ENCODE measurements at places on chromosomes 7 and 10.

DNA sequence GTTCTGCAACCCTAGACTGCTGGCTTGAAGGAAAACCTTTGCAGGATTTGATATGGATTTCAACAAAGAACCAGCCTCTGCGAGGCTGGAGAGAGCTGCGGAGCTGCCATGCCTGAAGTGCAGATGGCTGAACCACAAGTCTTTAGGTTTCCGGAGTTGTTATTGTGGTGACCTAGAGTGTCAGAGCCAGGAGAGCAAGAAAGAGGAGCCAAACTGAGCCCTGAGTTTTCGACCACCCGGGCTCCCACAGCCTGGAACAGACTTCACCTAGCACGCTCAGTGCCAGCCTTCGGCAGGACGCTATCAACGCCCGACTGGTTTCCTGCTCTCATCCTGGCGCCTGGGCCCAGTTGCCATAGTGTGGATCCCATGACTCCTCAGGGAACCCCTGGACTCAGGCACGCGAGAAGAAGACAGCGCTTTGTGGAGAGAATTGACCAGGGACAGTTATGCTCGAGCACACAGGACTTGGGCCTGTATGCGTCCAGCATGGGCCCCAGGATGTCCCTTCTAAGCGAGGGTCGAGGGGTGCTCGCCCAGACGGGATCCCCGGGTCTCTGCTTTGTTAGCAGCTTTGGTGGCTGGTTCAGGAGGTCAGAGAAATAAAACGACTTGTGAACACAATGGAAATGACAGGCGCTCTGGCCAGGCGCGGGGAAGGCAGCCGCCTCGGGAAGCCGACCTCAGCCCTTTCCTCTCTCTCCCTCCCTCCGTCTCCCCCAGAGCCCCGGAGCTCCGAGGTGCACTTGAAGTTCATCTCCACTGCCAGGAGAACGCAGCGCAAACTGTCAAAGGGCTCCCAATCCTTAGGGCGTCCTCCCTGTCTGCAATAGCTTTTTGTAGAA is 1.8 kb upstream of the GAD2 start:
- DNase-seq = no peak

DNA sequence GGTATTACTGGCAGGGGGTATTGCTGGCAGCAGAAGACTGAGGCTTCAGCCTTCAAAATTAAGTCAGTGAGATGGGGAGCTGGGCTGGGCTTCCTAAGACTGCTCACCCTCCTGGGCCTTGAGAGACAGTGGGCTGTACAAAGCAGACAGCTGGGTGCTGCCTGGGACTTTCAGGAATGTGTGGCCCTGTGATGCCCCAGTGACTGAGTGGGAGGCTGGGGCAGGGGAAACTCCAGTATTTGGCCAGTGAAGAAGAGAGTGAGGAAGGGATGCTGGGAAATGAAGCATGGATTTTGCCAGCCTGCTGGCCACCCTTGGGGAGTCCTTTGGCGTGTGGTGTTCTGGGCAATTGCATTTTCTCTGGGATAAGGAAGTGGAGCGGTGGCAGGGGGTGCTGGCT is 442 bp downstream of the ANKRD2 start:
- DNase-seq = no peak

- no peak for DNase-seq
Measured at GRCh38 chr10:78894841-78895195, 173.9 kb upstream of the ZMIZ1 start.

DNA sequence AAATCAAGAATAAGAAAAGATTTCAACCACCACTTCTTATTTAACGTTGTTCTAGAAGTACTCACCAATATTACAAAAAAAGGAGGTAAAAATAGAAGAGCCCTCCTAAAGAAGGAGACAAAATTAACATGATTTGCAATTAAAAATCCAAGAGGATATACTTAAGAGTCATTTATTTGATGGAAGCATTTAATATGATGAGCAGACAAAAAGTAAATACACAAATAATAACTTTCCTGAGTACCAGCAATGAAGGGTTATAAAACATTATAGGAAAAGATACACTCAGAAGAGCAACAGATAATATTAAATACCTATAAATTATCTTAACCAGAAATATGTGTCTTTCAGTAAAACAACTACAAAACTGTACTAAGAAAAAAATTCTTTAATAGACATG is 106.9 kb upstream of the STK17A start:
- DNase-seq = no peak

- no peak for DNase-seq
Measured at GRCh38 chr10:18261063-18261610, 120.9 kb downstream of the CACNB2 start.

DNA sequence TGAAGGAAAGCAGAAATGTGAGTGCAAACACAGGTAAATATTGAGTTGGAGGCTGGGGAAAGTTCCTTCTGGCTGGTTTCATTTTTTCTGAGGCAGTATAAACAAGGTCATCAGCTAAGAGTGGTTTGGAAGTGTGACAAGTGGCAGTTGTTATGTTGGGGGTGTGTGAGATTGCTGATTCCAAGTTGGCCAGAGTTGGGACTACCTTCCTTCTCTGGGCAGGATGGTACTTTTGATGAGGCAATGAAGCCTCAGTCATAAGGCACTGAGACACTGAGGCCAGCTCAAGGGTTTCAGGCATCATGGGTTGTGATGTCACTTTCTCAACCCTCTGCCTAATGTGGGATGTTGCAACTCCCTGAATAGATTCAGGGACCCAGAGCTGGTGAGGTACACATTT is 8.2 kb upstream of the PTTG1IP2 start:
- DNase-seq = peak; percentile 42

DNA sequence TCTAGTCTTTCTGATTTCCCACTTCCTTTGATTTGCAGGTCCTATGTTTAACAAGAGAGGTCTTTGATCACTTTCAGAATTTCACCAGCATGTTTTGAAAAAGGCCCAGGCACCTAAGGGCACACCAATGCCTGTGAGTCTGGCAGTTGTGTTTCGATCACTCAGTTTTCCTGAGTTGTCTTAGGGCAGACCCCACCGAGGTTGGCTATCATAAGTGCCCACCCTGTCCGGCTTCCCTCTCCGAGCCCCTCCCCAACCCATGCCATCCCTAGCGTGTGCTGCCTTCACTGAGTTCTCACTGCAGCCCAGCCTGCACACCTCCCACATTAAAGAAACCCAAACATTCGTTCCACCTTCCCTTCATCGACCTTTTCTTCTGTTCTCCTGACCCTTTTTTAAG is 257.9 kb downstream of the GRID1 start:
- no peak for DNase-seq

- no peak for DNase-seq
Measured at GRCh38 chr10:129929343-129930292, 34.5 kb downstream of the EBF3 start.

DNA sequence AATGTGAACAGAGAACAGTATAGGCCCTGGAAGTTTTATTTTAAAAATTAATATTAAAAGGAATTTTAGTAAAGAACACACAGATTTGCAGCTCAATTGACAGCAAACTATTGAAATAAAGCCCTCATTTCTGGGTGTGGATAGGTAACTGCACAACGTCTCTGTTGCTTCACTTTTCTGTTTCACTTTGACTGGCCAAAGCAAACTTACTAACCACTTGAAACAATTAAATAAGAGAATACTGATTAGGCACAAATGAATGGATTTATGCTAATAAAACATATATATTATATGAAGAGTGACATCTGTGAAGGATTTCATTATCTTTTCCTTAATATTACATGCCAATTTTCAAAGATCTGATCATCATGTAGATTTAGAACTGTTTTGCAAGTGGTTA is 11.9 kb downstream of the ZNF804B start:
- DNase-seq = no peak

- DNase-seq = no peak
Measured at GRCh38 chr7:127726476-127726875, 74.5 kb downstream of the SND1 start.

DNA sequence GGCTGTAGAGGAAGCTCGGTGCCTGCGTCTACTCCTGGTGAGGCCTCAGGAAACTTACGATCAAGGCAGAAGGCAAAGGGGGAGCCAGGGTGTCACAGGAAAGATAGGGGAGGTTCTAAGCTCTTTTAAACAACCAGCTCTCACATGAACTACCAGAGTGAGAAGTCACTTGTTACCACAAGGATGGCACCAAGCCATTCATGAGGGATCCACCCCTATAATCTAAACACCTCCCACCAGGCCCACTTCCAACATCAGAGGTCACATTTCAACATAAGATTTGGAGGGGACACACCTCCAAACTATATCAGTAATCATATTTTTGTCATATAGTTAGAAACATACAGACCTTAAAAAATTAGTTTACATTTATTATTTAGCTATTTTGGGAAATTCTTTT is 9.4 kb downstream of the NOC3L start:
- DNase-seq = no peak

GRCh38 chr7:16773326-16773725 is 19.8 kb downstream of the TSPAN13 start:
- no peak for DNase-seq

DNA sequence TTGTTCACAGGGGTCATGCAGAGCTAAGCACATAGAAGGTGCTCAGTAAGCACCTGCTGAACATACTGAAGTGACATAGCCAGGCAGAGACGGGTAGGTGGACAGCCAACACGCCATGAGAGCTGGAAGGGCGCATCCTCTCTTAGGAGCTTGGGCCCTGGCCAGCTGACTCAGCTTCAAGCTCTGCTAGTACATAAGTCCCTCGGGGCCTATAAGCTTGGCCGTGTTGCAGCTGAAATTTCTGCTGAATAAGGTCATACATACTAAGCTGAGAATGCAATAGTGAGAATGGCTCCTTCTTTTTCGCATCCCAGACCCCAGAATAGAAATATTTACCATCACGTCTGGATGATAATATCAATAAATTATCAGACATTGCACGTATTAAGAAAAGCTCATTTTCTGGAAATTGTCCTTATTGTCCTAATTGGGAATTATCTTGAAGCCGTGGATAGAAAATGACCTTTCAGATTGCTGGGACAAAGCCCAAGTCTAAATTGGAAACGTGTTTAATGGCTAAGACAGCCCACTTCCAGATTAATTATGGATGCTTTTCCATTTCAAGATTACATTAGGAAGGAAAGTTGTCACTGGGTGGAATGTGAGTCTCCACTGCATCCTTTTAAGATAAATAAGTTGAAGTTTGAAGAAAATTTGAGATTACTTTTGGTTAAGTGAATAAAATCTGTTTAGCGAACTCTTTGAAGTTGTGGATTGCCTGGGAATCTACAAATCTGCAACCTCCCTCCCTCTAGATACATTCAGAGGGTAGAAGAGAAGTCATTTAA is 287.1 kb upstream of the C7orf33 start:
- peak; percentile 86 for DNase-seq

- DNase-seq = no peak
Measured at GRCh38 chr10:49616421-49617101, 2.7 kb downstream of the CHAT start.

GRCh38 chr10:86355571-86356038 is 11.0 kb downstream of the GRID1 start:
- no peak for DNase-seq

- DNase-seq = no peak
Measured at GRCh38 chr7:139708541-139708940, 69.3 kb downstream of the HIPK2 start.

DNA sequence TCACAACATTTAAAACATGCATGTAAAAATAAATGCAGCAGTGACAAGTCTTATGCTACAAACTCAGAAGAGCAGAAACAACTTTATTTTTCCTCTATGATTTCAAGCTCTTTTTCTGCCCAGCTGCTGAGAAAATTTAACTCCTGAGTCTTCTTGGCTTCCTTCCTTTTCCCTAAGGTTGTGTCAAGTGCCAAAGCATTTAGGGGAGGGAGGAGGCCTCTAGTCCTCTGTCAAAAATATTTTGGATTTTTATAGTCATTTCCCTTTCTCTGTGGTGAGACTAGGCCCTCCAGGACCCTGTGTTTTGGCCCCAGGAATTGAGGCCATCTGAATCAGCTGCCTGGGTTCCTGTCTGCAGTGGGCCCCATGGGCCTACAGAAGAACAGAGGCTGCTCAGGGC is 11.0 kb upstream of the PILRB start:
- DNase-seq = no peak

DNA sequence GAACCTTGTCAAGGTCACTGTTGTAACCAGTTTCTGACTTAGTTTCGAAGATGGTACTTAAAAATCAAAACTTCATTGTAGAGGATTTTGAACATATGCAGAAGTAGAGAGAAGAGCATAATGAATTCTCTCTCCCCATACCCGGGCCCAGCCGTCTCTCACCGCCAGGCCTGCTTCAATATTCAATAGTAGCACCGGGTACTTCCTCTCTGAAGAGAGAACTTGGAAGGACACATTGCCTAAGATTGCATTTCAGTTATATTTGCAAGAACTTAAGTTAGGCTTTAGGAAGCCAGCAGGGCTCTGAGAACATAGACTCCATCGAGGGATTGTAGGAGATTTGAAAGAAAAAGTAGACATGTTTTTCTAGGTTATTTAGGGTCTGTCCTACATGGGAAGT is 19.1 kb downstream of the LMTK2 start:
- DNase-seq = no peak

GRCh38 chr10:133158756-133159610 is 1.0 kb upstream of the KNDC1 start:
- no peak for DNase-seq

DNA sequence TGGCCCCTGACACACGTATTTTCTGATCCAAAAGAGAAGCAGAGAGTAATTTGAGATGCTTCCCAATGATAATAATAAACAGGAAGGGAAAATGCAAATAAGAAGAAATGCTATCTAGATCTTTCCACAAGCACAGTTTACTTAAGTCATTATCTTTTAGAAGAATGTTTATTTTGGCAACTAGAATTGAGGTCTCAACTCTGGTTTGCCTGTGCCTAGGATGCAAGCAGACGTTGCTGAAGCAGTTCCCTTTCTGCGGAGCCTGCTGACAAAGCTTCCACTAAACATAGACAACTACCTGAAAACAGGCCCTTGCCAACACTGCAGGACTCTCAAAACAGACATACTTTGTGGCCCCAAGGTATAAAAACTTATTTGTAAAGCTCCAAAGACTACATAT is 315.8 kb upstream of the POM121L12 start:
- DNase-seq = no peak

DNA sequence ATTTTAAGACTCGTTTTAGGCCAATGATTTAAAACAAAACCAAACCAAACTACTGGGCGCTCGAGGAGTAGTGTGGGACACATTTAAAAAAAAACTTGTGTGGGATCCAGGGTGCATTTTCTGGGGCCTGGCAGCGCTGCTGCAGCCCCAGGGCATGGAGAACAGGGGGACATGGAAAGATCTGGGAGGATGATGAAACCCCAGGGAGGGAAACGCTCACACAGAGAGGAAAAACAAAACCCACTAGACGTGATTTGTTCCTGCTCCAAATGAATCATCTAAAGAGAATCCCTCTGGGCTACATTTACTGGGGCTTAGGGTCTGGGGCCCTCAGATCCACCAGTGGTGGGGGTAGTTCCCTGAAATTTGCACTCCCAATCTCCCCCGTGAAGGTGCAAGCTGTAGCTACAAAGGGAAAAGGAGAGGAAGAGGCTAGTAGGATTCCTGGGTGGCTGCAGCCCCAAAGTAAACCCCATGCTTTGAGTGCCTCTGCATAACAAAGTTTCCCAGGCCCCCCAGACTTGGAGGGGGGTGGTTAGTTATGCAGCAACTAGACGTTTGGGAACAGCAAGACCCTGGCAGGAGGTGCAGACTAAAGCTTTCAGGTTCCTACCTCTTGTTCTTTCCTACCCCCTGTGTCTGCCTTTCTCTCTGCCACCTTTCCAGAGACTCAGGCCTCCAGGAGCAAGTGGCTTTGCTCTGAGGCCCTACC is 14.5 kb upstream of the HOXA13 start:
- DNase-seq = no peak

Measured in cardiac fibroblast (primary cell).